Putamen (tissue), 1 donor: ENCODE measurements at places on chromosomes 7 and 10.

DNA sequence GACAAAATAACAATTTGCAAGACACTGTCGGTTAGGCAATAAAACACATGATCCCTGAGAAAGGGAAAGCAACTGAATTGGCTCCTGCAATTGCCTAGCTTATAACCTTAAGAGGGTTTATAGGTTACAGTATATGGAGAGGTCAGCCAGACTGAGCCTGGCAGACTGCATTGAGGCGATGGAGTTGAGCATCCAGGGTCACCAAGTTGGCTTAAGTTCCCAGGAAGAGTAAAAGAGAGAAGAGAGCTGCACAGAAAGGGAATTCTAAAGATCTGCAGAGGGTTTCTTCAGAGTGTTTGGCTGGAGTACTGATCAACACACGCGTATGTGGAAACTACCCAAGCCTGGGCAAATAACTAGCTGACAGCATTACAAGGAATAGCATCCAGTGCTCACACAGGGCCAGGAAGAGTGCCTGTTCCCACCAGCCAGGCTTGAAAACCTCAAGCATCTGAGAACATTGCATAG, 11.2 kb downstream of the ANKMY2 start:
- DNase-seq, result no peak

GRCh38 chr7:2953588-2954407, 89.9 kb downstream of the CARD11 start:
- DNase-seq, result no peak

DNA sequence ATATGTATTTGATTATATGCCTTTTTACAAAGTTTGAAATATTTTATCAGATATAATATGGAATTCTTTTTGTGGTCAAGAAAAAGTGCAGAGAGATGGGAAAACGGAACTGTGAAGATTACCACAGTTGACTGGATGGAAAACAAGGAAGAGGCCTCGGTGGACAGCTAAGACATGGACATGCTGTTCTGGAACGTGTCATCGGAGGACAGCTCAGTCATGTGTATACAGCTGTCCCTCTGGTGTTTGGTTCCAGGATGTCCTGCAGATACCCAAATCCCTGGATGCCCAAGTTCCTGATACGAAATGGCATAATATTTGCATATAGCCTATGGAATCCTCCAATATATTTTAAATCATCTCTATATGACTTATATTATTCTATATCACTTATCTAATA, 49.4 kb downstream of the TRIL start:
- no peak for DNase-seq

DNA sequence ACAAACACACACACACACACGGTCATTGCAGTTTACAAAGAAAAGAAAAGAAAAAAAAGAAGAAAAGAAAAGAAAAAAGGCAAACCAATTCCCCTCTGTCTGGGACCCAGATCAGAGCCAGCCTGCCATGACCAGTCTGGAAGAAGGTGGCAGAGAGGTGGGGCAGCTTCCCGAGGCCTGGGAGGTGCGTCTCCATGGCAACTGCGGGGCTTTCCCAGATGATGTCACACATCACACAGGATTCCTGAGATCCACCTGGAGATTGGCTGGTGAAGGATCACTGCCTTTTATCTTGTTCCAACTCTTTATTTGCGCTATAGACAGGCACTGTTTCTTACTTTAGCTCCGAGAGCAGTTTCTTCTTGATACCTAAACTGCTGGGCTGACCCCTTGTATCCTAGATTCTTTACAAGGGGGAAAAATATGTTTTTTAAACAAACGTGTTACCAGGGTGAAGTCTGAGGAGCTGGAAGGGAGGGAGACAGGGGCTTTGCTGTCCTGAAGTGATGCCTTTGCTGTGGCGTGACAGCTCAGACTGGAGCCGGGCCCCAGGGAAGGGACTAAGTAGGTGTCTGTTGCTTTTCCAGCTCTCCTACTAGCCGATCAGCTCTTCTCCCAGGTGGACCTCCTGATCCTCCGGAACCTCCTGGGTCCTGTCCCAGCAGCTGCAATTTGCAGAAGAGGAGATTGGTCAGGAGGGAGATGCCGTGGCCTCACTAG, 298.5 kb downstream of the KLF6 start:
- no peak for DNase-seq

- DNase-seq, result no peak
These were observed 47.0 kb upstream of the EPC1 start for GRCh38 chr10:32393911-32394310.

GRCh38 chr7:85164376-85164775, 22.5 kb downstream of the SEMA3D start:
- no peak for DNase-seq

GRCh38 chr10:48474765-48475365, 130.0 kb downstream of the ARHGAP22 start:
- DNase-seq, result no peak

- no peak for DNase-seq
These were observed 68.6 kb downstream of the GLCCI1 start for GRCh38 chr7:8037151-8037550.

- DNase-seq, result no peak
These were observed 43.7 kb downstream of the KCNMA1 start for GRCh38 chr10:77593771-77594470.

- no peak for DNase-seq
These were observed 11.8 kb upstream of the TNRC18 start for GRCh38 chr7:5435291-5436002.

- no peak for DNase-seq
These were observed 82.6 kb downstream of the PRKG1 start for GRCh38 chr10:51156926-51157325.

GRCh38 chr7:11427686-11428273, 404.2 kb downstream of the THSD7A start:
- peak; percentile 45 for DNase-seq
